Astrocyte of the cerebellum (primary cell): ENCODE measurements at places on chromosomes 13 and 19.

- no peak for DNase-seq
These were observed 413.2 kb downstream of the MZT1 start for GRCh38 chr13:72314210-72314609.

DNA sequence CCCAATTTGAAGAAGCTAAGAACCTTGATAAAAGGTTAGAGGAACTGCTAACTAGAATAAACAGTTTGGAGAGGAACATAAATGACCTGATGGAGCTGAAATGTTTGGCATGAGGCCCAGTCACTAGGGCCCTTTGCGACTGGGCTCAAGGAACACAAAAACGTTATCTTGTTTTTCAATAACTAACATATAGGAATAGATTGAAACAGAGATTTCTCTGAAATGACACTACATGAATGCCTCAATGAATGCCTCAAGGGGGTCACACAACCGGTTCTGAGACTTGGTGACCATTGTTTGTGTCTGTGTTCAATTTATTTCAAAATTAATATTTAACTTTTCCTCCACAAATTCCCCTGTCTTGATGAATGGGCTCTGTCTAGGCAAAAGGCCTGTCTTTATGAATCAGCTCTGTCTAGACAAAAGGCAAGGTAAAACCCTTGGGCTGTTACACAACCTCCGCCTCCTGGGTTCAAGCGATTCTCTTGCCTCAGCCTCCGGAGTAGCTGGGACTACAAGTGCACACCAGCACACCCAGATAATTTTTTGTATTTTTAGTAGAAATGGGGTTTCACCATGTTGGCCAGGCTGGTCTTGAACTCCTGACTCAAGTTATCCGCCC, 932 bp upstream of the ZNF486 start:
- no peak for DNase-seq

GRCh38 chr19:51417107-51417809, at the start of gene SIGLEC10:
Gene SIGLEC10, minus strand, starts transcription at chr19:51417642. Its CDS starts 61 bp downstream, at chr19:51417581.
- no peak for DNase-seq

DNA sequence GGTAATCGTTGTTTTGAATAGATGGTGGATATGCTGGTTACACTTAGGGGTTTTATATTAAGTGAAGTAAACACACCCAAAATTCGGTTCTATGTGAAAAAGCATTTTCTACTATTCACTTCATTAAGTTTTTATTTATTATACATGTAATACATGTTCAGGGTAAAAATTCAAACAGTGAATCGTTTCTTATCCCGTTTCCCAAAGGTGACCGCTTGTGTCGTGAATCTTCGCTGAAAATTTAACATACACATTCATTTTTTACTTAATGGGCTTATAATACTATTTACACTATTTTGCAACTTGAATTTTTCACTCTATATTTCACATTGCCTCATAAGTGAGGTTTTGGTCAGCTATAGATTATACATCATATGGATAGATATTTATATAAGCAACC, 24.5 kb downstream of the IPO5 start:
- DNase-seq, result no peak

DNA sequence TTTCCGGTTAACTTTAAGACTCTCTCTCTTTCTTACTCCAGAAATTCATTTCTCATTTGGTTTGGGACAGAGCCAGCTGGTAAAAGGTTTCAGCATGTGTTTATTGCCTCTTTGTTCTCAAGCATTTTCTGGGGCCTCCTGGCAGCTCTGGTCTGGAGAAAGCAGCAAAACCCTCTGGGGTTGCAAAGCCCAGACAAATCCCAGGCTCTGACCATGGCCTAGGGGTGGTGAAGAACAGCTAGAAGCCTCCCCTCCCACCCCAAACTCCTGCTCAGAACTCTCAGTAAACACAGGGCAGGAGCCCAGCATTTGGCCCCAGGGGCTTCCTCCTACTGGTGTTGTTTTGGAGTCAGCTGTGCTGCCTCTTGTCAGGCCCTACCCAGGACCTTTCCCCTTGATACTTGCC, 124.2 kb upstream of the SERP2 start:
- DNase-seq, result peak; percentile 89

DNA sequence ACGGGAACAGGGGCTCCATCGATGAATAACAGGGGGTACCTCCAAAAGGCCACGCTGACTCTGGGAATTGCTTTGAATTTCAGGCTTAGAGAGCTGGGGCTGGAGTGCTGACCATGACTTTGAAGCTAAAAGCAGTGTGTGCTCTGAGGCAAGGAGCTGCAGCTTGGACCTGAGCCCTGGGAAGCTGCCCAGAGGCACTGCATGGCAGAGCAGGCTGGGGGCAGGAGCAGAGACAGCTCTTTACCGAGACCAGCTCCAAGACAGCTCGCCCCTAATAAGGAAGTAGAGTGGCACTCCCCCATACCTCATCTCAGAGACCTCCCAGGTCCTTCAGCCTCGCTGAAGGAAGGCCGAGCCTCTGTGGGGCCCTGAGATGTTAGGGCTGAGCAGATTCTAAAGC, 200.2 kb downstream of the COL4A1 start:
- no peak for DNase-seq

GRCh38 chr13:83065108-83065507, 817.2 kb downstream of the SLITRK1 start:
- peak; percentile 89 for DNase-seq

GRCh38 chr13:98842858-98843481, 90.5 kb upstream of the SLC15A1 start:
- peak; percentile 65 for DNase-seq

- no peak for DNase-seq
These were observed 71.6 kb downstream of the KL start for GRCh38 chr13:33087790-33088189.

- DNase-seq, result no peak
These were observed 429.9 kb downstream of the SLITRK1 start for GRCh38 chr13:83452292-83452950.

GRCh38 chr13:99190147-99190985, 10.3 kb upstream of the UBAC2 start:
- DNase-seq, result no peak

GRCh38 chr19:12636631-12637030, 25.9 kb downstream of the ZNF791 start:
- no peak for DNase-seq

GRCh38 chr19:5396096-5396939, 55.7 kb upstream of the PTPRS start:
- no peak for DNase-seq

DNA sequence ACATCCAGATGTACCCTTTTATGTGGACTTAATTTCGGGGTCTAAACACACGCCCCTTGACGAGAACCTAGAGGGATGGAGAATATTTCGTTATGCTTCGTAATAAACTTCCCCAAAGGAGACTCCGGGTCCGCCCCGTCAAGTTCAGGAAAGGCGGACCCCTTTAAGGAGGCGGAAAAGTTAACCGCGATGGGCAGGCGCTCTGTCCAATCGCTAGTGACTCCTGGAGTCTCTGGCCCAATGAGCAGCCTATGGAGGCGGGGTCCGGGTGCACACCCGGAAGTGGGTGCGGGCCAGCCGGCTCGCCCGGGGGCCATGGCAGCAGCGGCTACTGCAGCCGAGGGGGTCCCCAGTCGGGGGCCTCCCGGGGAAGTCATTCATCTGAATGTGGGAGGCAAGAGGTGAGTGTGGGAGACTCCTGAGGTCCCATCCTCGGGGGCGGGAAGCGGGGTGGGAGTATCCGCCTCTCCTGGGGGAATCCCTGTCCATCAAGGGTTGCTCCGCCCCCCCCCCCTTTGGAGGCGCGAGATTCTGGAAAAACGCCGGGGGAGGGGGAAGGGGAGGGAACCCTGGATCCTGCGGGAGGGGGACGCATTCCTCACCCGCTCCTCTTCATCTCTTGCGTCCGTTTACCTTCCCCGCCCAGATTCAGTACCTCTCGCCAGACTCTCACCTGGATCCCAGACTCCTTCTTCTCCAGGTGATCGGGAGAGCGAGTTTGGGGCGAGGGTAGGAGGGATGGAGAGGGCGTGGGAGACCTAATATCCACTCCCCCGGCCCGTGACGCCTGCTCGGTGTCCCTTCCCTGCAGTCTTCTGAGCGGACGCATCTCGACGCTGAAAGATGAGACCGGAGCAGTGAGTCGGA, at the start of gene SHKBP1:
SHKBP1 (plus strand) TSS at position 289 of the 867 bp plus-strand sequence; CDS start at position 316, 27 bp downstream.
- peak; percentile 86 for DNase-seq

- DNase-seq, result no peak
These were observed 780.5 kb upstream of the ARGLU1 start for GRCh38 chr13:107348471-107348870.

DNA sequence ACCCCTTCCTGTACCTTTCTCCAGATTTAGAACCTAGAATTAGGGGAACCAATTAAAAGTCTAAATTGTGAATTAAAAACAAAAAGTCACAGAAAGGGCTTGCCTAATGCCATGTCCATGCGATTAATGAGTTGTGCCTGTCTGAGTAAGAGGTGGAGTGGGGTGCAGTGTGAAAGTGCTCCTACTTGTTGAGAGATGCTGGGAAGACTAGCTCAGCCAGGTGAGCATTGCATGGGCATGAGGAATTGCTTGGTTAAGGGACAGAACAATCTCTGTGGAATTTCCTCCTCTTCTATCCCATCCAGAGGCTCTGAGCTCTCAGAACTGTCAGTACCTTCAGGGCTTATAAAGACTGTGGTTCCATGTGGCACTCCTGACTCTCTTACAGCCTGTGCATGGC, 159.0 kb upstream of the UBL3 start:
- DNase-seq, result no peak
